Karpas-422 (cell line): ENCODE measurements at places on chromosomes 7 and 10. TPM values are rescaled to one million over a fixed set of nuclear protein-coding genes. Genes with fewer than 3 reads are reported as not detected.

KLF14 gene
- total RNA-seq, result not detected in 2 replicates

LRRD1 gene
- total RNA-seq, result not detected in 2 replicates

DNAH11 gene
- 0.04 TPM in 1 of 2 replicates, not detected in the other for total RNA-seq

HOXA10 gene
- not detected in 2 replicates for total RNA-seq

GPRIN2 gene
- total RNA-seq, result not detected in 2 replicates

CRHR2 gene
- total RNA-seq, result not detected in 2 replicates

CTBP2 gene
- 0.15 and 1.3 TPM in 2 replicates for total RNA-seq

DNA sequence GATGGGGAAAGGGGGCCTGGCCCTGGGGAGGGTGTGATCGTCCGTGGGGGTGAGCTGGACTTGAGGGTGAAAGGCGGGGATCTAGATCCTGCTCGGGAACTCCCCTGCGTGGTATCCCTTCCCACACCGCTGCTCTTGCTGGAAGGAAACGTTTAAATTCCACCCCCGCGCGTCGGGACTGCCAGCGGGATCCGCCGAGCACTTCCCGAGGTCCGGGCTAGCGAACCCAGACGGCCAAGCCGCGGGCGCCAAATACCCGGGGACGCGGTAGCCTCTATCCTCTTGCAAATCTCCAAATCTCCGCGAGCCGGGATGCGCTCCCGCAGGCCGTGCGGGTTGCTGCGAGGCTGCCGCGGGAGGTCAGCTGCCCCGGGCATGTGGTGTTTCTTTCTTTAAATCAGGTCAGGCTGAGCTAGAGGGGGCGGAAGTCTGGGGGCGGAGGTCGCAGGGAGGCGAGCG, 904 bp downstream of the NPTX2 start:
- DNase-seq, result no peak
- peaks cover 9% of the 10 kb centered on the region for H3K4me1 ChIP-seq
- H3K27me3 ChIP-seq, result no peaks in the 10 kb centered on the region
- no peaks in the 10 kb centered on the region for H3K36me3 ChIP-seq
- H3K27ac ChIP-seq, result no peak overlapping the region
- no peak overlapping the region for H3K4me3 ChIP-seq

DNA sequence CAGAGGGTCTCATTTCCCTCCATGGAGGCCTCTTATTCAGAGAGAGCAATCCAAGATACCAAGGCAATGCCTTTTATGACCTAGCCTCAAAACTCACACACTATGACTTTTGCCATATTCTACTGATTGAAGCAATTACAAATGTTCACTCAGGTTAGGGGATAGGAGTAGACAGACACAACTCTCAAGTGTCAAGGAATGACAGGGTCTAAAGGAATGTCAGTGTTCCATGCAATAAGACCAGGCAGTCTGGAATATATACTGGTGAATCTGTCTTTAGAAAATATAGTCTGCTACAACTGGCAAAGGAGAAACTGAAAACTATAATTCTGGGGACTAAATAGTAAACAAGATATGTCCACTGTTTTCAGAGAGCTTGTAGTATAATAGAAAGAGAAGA, 283.9 kb downstream of the PRKG1 start:
- DNase-seq, result no peak
- H3K4me1 ChIP-seq, result peaks cover 1% of the 10 kb centered on the region
- H3K27ac ChIP-seq, result no peak overlapping the region
- H3K27me3 ChIP-seq, result no peaks in the 10 kb centered on the region

- no peak overlapping the region for H3K4me3 ChIP-seq
- no peaks in the 10 kb centered on the region for H3K27me3 ChIP-seq
- peak overlapping the region; percentile 92 for H3K27ac ChIP-seq
- peaks cover 70% of the 10 kb centered on the region for H3K4me1 ChIP-seq
- DNase-seq, result peak; percentile 65
- no peaks in the 10 kb centered on the region for H3K36me3 ChIP-seq
These were observed 36.0 kb upstream of the PIK3AP1 start for GRCh38 chr10:96756111-96756903.

GRCh38 chr10:80144696-80145131, 12.2 kb downstream of the PLAC9 start:
- DNase-seq, result peak; percentile 44
- H3K36me3 ChIP-seq, result 0 out of 2 replicates have a peak, but pooled peaks cover 2% of the 10 kb centered on the region
- H3K27me3 ChIP-seq, result no peaks in the 10 kb centered on the region
- no peak overlapping the region for H3K4me3 ChIP-seq
- H3K4me1 ChIP-seq, result no peaks in the 10 kb centered on the region

GRCh38 chr7:41374150-41374848, 328.6 kb downstream of the INHBA start:
- no peaks in the 10 kb centered on the region for H3K27me3 ChIP-seq
- no peaks in the 10 kb centered on the region for H3K36me3 ChIP-seq
- no peak for DNase-seq
- no peak overlapping the region for H3K4me3 ChIP-seq
- no peak overlapping the region for H3K27ac ChIP-seq

DNA sequence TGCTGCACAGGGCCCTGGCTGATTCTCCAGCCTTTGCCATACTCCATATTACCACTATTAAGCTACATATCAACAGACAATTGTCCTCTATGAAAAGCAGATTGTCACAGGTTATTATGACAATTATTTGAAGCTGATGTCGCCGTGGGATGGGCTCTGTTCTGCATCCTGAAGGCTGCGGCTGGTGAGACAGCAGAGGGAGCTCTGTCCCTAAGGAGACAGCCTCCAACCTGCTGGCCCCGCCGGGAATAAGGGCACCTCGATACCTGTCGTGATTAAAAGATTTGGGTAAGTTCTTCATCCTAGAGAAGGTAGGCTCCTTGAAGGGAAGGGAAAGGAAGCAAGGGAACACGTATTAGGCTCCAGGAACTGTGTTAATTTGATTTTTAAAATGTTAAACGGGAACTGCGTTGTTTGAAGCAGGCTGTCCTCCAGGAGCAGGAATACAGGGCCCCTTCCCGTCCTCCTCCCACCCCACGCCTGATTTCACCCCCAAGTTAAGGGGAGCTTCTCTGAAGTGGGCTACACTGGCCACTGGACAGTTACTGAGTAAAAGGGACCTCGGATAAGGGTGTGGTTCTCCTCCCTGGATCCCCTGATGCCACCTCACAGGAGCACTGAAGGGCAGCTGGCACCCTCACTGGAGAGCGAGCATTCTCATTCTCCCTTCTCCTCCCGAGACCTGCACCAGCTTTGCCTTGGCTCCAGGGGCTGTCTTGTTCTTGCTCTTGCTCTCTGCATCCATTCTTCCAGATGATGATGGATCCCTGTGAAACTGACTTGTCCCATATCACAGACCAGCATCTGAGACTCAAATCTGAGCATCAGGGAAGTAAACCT, 11.8 kb upstream of the TIAL1 start:
- no peaks in the 10 kb centered on the region for H3K4me1 ChIP-seq
- no peak overlapping the region for H3K4me3 ChIP-seq
- DNase-seq, result peak; percentile 59
- H3K27me3 ChIP-seq, result no peaks in the 10 kb centered on the region

- H3K4me1 ChIP-seq, result no peaks in the 10 kb centered on the region
- no peaks in the 10 kb centered on the region for H3K36me3 ChIP-seq
- DNase-seq, result no peak
These were observed 365.3 kb upstream of the RNF32 start for GRCh38 chr7:156275292-156275691.

DNA sequence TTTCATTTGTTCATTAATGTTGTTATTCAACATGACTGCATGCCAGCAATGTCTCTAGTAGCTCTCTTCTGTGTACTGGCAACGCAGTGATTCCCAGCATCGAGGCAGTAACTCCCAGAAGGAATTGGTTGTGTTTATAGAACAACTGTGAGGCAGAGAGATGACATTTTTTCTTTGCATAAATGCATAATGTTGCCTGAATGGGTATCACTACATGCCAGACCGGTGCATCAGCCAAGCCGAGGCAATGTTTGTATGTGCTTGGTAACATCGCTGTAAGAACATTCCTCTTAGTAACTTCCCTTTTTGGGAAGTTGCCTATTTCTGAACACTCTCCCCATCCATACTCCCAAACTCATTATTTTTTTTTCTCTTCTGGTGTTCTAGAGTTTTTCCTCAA, 182.9 kb downstream of the HTR7 start:
- no peak for DNase-seq
- no peaks in the 10 kb centered on the region for H3K36me3 ChIP-seq
- H3K4me3 ChIP-seq, result no peak overlapping the region
- no peaks in the 10 kb centered on the region for H3K27me3 ChIP-seq
- no peaks in the 10 kb centered on the region for H3K4me1 ChIP-seq
- H3K27ac ChIP-seq, result no peak overlapping the region

GRCh38 chr7:64628192-64628591, 37.7 kb upstream of the ZNF107 start:
- H3K36me3 ChIP-seq, result no peaks in the 10 kb centered on the region
- no peak for DNase-seq
- H3K27me3 ChIP-seq, result no peaks in the 10 kb centered on the region
- peaks cover 7% of the 10 kb centered on the region for H3K4me1 ChIP-seq
- H3K4me3 ChIP-seq, result no peak overlapping the region

DNA sequence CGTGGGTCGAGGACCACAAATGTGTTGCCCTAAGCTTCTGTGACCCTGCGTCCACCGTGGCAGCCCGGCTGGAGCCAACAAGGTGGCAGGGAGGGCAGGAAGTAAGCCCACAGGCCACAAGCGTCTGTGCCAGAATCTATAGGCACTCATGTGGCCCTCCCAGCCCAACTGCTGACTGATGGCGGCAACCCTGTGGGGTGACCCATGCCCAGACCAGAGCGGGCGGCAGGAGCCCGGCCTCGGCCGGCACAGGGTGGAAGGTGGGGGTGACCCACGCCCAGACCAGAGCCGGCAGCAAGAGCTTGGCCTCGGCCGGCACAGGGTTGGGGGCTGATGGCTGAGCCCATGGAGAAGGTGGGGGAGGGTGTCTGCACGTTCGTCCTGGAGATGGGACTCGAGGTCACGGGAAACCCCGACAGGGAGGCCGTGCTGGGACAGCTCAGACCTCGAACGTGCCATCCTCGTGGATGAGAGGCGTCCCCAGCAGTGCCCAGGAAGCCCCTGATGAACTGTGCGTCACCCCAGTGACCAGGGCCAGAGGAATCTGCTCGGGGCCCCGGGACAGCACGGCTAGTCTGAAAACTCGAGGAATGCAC, 181.0 kb downstream of the ELFN1 start:
- no peaks in the 10 kb centered on the region for H3K27me3 ChIP-seq
- DNase-seq, result no peak
- no peak overlapping the region for H3K4me3 ChIP-seq
- no peak overlapping the region for H3K27ac ChIP-seq
- no peaks in the 10 kb centered on the region for H3K36me3 ChIP-seq
- no peaks in the 10 kb centered on the region for H3K4me1 ChIP-seq

DNA sequence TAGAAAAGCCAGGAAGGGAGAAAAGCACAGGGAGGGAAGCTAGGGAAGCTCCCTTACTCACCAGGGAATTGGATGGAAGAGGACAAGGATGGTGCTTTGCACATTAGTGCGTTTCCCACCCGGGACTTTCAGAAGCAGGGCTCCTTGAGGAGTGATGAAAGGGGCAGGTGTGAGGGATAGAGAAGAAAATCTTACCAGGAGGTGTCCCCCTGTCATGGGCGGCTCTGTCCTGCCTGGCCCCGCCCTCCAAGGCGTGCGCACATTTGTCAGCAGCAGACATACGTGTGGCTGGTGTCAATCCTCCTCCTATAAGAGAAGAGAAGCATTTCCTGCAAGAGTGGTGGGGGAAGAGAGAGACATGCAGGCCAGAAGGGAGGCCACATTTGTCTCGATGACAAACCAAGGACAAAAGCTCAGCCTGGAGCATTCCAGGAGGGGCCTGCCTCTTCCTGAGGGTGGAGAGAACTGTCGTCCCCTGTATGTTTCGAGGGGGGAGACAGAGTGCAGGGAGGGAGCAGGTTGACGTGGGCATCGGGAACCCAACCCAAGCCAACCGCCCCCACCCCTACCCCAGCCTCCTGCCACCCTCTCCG, 47.4 kb upstream of the COMTD1 start:
- H3K4me1 ChIP-seq, result peaks cover 15% of the 10 kb centered on the region
- no peak overlapping the region for H3K4me3 ChIP-seq
- no peaks in the 10 kb centered on the region for H3K36me3 ChIP-seq
- no peak for DNase-seq
- no peak overlapping the region for H3K27ac ChIP-seq
- no peaks in the 10 kb centered on the region for H3K27me3 ChIP-seq

DNA sequence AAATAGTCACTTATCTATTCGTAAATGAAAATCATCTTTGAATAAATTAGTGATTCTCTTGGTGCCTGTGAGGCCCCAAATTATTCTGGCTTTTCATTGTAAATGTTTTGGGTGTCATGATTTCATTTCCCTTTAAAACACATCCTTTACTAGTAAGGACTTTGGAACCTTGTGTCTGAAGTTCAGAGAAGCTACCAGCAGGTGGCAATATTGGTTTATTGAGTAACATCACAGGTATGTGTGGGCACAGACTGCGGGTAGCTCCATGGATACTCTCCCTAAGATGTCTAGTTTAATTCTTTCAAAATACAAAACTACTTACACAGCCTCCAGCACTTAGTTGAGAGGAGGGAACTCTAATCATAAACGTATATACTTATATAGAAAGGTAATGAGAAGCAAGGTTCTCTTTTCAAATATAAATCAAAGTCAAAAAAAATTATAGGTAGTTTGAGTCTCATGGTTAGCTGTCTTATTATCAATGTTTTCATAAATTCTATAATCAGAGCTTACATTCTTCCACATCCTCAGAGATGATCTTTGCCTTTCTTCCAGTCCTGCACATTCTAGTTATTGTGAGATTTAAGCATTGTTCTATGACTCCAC, 449.6 kb downstream of the GRM8 start:
- H3K4me1 ChIP-seq, result no peaks in the 10 kb centered on the region
- H3K27ac ChIP-seq, result no peak overlapping the region
- no peaks in the 10 kb centered on the region for H3K36me3 ChIP-seq
- no peaks in the 10 kb centered on the region for H3K27me3 ChIP-seq
